ENCODE measurements at places on chromosomes 1 and 21.

DNA sequence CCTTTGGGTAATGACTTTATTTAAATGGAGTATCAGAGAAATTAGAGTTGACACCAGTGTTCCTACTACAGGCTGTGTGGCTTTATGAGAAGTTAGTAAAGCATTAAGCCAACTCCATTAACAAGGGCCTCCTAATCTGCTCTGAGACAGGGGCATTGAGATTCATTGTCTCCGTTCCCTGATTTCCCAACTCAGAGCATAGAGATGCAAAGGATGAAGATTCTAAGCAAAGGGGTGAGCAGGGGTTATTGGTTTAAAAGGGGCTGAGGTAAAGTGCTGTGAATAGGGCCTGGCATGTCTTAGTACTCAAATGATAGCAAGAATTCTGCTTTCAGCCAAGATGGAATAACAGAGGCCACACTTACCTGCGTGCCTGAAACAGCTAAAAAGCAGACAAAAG, 428.4 kb downstream of the PTPRU start:
- no peak for DNase-seq

GRCh38 chr21:39340687-39341086, 8.2 kb downstream of the HMGN1 start:
- DNase-seq: no peak

DNA sequence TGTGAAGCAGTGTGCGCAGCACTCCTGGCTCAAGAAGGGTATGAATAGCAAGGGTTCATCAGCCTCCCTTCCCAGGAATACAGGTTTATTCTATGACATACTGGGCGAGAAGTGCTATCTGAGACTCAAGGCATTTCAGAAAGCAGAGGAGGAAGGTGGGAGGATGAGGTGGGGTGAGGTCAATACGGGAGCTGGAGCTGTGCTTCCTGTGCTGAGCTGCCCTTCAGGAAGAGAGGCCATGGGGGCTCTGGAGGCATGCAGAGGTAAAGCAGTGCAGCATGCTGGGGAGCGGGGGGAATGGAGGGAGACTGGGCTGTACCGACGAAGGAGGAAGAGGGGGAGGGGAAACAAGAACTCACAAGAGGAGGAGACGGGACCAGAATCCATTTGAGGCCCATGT, 717.6 kb downstream of the PTPRU start:
- no peak for DNase-seq

DNA sequence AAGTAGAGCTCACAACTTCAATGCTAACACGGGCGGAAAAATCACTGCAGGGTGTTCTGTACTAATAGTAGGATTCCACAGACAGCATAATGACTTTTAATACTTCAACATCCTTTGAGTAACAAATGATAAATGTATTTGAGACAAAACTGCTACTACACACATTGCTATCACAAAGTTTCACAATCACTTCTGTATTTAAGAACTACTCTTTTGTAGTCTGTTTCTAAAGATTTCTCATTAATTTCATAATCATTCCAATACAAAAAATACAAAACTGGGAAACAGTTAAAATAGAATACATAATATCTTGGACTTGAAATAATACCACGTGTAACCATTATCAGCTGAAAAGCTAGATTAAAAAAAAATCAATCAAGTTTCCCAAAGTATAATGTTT, 2.7 kb downstream of the HMGN1 start:
- no peak for DNase-seq

GRCh38 chr1:35371506-35371905, 103.0 kb downstream of the ZMYM4 start:
- no peak for DNase-seq

- DNase-seq: no peak
Measured at GRCh38 chr1:218945050-218945449, 228.6 kb upstream of the LYPLAL1 start.

DNA sequence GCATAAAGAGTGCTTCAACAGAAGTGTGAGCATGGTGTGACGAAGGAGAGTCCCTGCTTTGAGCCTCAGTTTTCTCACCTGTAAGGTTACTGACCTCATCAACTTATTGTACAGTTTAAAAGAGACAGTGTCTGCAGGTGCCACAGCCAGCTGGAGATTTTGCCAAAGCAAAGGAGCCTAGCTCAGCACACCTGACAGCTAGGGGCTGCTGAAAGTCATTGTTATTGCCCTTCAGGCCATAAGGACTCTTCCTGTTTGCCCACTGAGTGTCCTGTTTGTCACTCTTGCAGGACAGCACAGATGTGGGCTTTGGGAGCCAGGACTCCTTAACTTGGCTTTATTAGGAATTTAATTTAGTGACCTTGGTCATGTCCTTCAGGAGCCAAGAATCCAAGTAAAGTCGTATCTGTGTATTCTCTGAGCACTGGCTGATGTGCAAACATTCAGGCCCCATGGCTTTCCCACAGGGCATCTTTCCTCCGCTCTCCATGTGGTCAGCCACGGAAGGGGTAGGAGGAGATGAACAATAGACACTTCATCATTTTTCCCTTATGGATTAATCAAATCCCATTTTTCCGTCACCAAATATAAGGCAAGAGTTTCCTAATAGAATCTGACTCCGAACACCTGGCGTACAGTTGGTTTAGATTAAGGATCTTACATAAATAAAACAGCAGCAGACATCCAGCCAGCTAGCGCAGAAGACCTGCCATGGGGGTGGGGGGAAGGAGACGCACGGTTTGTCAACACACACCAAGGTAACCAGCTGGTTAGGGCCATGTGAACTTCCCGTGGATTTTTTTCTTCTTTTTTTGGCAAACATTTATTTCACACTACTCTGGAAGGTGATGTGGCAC, 43.1 kb upstream of the KANK4 start:
- no peak for DNase-seq

- DNase-seq: no peak
Measured at GRCh38 chr21:33229099-33229783, 497 bp upstream of the IFNAR2 start.

- no peak for DNase-seq
Measured at GRCh38 chr1:61531716-61532115, 193.2 kb downstream of the TM2D1 start.

DNA sequence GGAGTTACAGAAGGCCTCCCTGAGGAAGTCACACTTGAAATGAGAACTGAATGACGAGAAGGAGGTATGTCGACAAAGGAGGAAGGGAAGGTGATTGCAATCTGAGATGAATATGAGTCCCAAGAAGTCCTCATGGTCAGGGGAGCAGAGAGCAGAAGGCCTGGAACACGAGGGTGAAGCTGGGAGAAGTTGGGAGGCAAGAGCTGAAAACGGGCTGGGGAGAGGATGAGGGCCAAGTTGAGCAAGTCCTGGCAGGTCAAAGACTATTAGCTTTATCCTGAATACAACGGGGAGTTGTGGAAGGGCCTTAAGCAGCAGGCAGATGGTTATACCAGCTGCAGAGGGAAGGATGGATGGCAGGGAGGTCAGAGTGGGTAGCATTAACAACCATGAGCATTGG, 89.5 kb downstream of the KCNJ15 start:
- DNase-seq: no peak

DNA sequence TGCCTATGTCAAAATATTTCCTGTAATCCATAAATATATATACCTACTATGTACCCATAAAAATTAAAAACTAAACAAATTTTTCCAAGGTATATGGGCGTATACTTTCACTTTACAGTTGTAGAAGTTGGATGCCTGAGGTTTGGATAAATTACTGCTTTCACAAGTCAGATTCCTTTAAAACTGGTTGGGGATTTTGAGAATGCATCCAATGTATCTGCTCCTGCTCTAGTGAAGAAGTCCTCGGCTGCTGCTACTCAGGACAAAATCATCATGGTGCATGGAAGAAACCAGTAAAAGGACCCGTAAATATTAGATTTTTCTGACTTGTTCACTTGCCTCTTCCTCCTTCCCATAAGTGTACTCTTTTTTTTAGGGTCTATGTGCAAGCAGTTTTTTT, 841.1 kb downstream of the USP25 start:
- DNase-seq: no peak

- DNase-seq: no peak
Measured at GRCh38 chr1:52641307-52641706, 8.3 kb downstream of the SHISAL2A start.

DNA sequence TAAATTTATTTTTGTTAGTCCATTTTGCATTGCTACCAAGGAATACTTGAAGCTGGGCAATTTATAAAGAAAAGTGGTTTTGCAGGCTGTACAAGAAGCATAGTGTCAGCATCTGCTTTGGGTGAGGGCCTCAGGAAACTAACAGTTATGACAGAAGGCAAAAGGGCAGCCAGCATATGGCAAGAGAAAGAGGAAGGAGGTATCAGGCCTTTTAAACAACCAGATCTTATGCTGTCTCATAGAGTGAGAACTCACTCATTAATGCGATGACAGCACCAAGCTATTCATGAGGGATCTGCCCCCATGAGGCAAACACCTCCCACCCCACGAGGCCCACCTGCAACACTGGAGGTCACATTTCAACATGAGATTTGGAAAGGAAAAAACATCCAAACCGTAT, 898.4 kb downstream of the KCNT2 start:
- DNase-seq: peak; percentile 92

DNA sequence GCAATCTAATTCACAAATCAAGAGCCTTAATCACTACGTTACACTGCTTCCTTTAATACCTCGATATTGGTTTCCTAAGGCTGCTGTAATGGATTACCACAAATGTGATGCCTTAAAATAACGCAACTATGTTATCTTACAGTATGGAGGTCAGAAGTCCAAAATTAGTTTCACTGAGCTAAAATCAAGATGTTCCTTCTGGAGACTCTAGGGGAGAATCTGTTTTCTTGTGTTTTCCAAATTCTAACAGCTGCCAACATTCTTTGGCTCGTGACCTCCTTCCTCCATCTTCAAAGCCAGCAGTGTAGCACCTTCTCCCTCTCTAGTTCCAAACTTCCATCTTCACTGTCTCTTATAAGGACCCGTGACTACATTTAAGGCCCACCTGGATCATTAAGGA, 335.0 kb upstream of the NFIA start:
- DNase-seq: no peak

DNA sequence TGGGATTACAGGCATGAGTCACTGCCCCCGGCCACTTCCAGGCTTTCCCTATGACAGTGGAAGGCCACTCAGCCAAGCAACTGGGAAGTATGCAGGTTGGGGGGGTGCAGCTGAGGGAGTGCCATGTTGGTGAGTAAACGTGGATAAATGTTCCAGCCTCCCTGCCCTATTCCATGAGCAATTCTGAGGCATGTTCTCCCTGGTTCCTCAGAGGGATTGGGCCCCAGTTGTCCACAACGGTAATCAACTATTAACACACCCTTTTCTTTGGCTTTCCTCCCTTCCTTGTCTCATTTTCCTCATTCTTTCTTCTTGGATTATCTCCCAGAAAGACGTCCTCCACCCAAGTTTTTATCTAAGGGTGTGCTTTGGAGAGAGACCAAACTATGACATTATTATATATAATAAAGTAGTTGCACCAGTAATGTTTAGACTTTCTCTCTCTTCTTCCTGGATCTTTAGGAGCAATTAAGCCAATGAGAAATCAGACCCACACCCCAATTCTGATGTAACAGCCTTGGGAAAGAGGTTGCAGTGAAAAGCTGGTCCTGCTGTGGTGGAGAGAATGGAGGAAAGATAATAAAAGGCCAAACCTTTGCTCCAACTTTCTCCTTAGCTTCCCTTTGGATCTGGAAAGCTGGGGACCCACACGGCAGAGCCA, 6.8 kb upstream of the SLAMF9 start:
- no peak for DNase-seq

GRCh38 chr1:212035835-212036605, 472 bp downstream of the DTL start:
- no peak for DNase-seq

DNA sequence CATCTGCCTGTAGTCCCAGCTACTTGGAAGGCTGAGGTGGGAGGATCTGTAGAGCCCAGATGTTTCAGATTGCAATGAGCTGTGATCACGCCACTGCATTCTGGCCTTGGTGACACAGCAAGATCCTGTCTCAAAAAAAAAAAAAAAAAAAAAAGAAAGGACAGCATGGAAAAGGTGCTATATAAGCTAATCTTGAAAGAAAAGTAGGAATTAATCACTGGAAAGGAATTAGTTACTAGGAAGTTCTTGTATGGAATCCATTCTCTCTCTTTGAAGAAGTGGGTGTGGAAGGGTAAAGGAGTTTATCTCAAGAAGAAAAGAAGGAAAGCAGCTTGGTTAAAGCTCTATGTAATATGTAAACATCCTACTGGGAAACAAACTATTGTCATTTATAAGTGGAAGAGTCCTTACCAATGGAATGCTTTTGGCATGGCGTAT, 339.2 kb downstream of the DPYD start:
- no peak for DNase-seq

GRCh38 chr1:229129301-229130027, 141.4 kb upstream of the RAB4A start:
- DNase-seq: peak; percentile 7

DNA sequence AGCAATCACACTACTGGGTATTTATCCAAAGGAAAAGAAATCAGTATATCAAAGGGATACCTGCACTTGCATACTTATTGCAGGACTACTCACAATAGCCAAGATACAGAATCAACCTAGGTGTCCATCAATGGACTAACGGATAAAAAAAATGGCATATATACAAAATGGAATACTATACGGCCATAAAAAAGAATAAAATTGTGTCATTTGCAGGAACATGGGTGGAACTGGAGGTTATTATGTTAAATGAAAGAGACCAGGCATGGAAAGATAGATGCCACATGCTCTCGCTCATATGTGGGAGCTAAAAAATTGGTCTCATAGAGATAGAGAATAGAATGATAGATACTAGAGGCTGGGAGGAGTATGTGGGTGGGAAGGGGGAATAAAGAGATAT, 29.3 kb upstream of the CAP1 start:
- DNase-seq: no peak

DNA sequence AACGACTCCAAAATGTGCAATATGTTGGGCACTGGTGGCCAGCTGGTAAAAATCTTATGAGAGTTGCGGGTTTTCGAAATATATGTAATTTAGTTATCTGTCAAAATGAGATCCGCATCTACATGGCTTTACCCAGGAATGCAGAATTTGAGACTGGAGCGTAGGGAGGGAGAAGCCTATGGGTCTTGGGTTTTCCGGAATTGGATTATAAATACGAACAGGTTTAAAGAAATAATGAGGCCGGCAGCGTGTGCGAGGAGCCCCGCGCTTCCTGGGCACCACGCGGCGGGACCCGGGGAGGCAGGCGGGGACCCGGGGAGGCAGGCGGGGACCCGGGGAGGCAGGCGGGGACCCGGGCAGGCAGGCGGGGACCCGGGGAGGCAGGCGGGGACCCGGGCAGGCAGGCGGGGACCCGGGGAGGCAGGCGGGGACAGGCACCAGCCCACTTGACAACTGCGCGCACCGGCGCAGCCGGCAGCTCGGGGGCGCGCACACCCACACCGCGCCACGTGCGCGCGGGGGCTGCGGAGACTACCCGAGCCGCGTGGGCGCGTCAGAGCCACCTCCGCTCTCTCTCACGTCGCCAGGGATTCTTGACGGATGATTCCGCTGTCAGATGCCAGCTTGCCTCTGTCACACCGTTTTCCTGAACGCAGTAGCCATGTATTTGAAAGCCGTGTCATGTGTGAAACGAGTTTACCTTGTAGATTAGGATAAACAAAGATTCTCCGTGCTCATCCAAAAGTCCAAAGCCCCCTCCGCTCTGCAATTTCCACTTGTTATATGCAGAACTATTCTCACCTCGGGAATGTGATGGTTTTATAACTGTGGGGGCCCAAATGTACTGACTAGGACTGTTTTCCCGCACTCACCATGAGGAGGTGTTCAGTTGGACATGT, 54.3 kb upstream of the HNRNPU start:
- peak; percentile 68 for DNase-seq
